ENCODE measurements at places on chromosomes 4 and X. TPM values are rescaled to one million over a fixed set of nuclear protein-coding genes. Genes with fewer than 3 reads are reported as not detected.

Gene CEP44
- polyA plus RNA-seq: 21.2 TPM

Gene LDB2
- 1.1 TPM for polyA plus RNA-seq

Gene ENAM
- 4.5 TPM for polyA plus RNA-seq

Gene TASL
- not detected for polyA plus RNA-seq

DNA sequence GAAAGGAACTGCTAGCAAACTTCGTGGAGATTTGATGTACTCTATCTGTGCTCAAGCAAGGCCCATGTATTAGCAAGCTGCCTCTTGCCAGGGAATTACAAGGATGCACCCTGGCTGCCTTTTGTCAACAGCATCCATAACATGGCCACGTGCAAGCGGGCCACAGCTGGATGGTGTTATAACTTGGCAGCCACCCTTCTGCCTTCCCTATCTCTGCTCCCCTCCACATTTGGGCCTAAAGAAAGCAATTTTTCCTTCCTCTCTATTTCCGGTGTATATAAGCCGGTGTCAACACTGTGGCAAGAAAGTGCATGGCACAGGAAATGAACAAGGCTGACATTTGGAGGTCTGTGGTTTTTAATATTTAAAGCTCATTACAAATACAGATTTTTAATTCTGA, 94.8 kb downstream of the CLNK start:
- H3K27me3 ChIP-seq: no peaks in the 10 kb centered on the region
- H3K4me1 ChIP-seq: no peaks in the 10 kb centered on the region
- no peak for DNase-seq

Measured in small intestine (tissue), 16 donors.